ENCODE measurements at places on chromosomes 2 and 18.

GRCh38 chr18:76771192-76771799 is 51.1 kb upstream of the ZNF236 start:
- DNase-seq, result no peak

- no peak for DNase-seq
Measured at GRCh38 chr2:240420206-240421104, 15.0 kb upstream of the GPC1 start.

DNA sequence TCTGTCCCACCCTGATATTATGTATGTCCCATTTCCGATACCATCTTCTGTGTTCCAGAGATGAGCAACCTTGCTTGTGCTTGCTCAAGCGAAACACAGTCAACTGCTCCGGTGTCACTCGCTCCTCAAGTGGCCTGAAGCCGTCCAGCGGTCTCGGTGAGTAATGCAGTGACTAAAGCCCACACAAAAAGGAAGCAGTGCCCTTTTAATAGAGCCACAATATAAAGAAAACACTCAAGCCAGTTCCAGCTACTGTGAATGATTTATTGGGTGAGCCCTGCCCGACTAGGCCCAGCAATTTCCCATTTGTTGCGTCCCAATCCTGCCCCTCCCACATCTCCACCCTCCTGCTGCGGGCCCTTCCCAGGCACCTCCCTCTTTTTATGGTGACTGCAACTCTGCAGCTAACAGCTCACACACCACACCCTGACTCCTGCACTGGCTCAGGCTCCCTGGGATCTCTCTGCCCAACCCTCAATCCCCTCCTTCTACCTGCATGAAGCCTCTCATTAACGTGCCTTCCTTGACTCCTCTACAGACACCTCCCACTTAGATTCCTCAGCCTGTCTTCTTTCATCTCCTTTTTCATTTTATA is 44.2 kb upstream of the DSC1 start:
- no peak for DNase-seq

DNA sequence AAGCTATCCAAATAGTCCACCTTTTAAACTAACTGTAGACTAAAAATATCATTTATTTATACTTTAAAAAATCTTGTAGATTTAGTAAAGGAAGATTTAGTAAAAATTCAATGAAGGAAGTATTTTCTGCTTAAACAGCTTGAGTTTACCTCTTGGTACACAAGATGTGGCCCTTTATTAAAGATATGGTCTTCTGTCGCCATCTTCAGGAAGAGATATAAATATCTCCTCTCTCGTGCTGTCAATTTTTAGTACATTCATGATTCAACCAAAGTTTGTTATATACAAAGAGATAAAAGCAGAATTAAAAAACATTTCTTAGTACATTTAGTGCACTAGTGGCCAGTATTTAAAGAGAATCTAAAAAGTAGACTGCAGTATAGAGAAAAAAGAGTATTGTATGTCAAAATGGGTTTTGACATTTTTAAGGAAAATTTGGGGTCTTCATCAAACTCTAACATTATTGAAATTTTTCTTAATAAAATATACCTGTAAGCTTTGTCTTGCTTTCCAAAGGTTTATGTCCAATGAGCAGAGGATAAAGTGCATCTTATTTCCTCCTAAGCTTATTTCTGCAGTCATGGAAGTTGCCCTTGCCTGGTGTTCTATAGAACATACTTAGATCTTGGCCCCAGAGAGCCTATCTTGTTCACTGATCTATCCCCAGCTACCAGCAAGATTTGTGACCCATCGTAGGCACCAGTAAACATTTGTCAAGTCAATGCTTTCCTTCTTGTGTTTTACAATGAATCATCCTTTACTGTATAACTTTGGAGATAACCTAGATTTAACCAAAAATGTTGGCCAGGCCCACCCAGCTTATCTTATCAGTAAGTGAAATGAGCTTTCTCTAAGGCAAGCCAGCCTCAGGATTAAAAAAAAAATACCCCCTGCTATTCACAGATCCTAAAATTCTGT is 18.5 kb upstream of the EML6 start:
- no peak for DNase-seq
